CD4-positive, alpha-beta T cell treated with Interleukin-4 for 1 hour (primary cell): ENCODE measurements at places on chromosomes 4 and X.

DNA sequence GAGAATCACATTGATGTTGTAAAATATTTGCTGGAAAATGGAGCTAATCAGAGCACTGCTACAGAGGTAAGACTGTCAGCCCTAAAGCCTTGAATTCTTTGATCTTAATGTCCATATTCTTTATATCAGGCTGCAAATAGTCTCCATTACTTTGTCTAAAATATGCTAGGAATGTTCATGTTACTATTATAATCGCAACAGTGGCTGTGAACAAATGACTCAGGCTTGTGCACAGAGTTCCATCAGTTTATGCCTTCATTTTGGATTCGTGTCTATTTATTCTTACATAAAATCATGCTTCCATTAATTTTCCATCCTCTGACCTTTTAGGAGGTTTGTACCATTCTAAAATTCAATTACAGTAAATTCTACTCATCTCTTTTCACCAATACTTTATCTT lies 182.7 kb downstream of the ANK2 start:
- no peak for DNase-seq

GRCh38 chr4:72557021-72557420 lies 12.0 kb downstream of the ADAMTS3 start:
- no peak for DNase-seq

- DNase-seq, result no peak
These were observed 117.0 kb downstream of the ENOX2 start for GRCh38 chrX:130786030-130786429.

DNA sequence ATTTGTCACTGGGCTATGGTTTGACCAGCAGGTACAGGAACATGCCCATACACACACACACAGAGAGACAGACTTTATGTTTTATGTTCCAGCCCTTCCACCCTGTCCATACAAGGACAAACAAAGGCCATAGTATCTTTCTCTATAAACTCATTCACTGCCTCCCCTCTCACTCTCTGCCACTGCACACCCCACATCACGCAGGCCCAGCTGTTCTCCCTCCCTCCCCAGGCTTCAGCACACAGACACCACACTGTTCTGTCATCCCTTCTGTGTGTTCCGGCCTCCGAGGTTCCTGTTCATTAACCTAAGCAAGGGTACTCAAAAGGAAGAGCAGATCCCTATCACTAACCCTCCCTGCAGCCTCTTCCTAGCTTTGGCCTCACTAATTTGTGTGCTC lies 17.8 kb downstream of the LAS1L start:
- DNase-seq, result no peak

DNA sequence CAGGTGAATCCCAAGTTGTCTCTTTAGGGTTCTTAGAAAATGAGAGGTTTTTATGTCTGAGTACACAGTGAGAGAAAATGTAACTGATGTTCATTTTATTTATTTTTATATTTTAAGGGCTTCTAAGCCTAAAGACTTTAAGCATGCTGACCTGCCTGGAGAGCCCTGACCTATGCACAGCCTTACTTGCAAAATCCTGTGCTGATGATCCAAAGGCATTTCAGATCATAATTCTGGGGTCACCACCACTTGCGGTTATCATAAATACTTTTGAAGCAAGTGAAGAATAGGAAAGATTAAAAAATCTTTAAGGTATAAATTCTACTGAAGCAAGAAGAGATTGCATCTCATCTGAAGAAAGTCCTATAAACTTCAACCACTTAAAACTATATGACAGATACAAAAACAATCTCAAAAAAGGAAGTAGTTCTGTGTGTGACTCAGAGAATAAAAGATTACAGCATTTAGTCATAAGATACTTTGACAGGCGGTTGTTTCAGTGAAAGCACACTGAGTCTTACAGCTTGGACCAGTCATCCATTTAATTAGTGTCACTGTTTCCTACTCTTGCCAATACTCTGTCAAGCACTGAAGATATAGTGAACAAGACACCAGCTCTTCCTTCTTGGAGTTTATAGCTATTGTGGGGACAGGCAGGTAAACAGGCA lies 245.2 kb upstream of the DIPK2B start:
- no peak for DNase-seq

DNA sequence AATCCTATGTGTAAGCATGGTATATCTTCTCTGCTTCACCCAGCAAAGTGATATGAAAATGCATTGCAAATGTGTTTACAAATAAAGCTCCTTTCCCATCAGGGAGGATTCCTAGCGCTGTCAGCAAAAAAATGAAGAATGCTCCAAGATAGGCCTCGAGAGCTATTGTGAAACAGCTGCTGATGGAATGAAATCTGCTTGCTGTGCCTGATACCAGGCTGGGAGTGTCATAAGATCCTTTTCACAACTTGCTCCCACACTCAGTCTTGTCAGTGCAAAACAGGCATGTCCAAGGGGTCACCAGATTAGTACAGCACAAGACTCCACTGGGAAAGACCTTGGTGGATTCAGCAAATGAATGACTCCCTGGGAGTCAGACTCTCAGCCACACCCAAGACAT lies 34.1 kb downstream of the HNRNPH2 start:
- DNase-seq, result no peak

GRCh38 chrX:99663136-99663535 lies 746.9 kb downstream of the PCDH19 start:
- DNase-seq, result no peak

DNA sequence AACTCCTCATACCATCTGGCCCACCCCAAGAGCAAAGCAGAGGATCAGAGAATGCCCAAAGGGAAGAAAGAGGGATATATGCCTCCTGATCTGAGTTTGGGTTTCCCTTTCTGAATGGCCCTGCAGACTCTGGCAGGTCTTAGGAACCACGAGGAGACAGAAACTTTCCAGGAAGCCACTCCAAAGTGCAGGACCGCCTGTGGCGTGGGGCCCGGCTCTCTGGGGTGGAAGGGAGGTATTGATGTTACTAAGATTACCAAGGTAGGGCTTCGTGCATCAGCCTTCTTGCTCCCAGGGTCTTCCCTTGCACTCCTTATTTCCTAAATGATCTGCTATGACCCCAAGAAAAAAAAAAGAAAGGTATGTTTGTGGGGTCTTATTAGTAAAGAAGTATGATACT lies 41.9 kb upstream of the SPRY1 start:
- DNase-seq, result no peak
